ENCODE measurements at places on chromosomes 7 and 10.

- no peaks in the 10 kb centered on the region for H3K4me1 ChIP-seq
- no peak overlapping the region for H3K27ac ChIP-seq
- no peaks in the 10 kb centered on the region for H3K27me3 ChIP-seq
- DNase-seq: no peak
These were observed 45.5 kb upstream of the PRSS1 start for GRCh38 chr7:142703655-142704305.

GRCh38 chr7:151135866-151136843 lies 31.3 kb downstream of the GBX1 start:
- H3K27ac ChIP-seq: no peak overlapping the region
- no peaks in the 10 kb centered on the region for H3K4me1 ChIP-seq
- no peak for DNase-seq
- no peaks in the 10 kb centered on the region for H3K27me3 ChIP-seq
- H3K4me3 ChIP-seq: no peak overlapping the region

GRCh38 chr7:49937608-49938007 lies 155.4 kb downstream of the ZPBP start:
- no peak overlapping the region for H3K27ac ChIP-seq
- no peaks in the 10 kb centered on the region for H3K27me3 ChIP-seq

DNA sequence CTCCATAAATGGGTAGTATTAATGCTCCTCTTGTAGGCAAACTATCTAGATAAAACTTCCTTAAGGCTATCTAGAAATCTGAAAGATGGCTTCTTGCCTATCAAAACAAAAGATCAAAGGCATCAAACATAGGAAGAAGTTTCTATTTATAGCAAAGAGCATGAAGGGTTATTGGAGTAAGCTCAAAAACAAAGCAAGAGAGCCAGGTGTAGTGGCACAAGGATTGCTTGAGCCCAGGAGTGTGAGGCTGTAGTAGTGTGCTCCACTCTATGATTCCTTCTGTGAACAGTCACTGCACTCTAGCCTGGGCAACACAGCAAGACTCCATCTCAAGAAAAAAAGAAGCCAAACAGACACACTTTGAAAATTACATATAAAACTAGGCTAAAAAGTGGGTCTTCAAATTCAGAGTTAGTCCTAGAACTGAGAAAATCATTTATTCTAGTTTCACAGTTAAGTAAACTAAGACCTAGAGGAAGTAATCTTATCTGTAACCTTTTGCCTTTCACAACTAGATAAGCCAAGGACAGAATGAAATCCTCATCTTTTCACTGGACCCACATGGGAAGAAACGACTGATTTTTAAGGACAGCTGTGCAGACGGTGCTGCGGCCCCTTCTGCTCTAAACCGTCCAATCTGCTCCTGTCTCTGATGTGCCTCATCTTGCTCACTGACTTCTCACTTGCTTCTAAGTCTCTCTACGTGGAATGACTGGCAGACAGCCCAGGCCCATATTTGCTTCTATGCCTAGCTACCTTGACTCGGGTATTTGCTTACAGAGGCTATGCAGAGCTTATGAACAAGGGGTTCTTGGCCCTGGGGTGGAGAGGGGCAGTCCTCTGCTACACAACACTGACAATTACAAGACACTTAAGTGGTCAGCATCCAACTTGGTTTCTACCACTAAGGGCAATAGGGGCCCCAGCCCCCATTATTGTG lies 50.0 kb downstream of the ESYT2 start:
- H3K27me3 ChIP-seq: no peaks in the 10 kb centered on the region
- H3K4me3 ChIP-seq: no peak overlapping the region
- no peaks in the 10 kb centered on the region for H3K36me3 ChIP-seq
- H3K27ac ChIP-seq: no peak overlapping the region
- H3K4me1 ChIP-seq: no peaks in the 10 kb centered on the region
- no peak for DNase-seq

GRCh38 chr7:80999771-81000170 lies 80.9 kb upstream of the SEMA3C start:
- DNase-seq: no peak
- H3K4me1 ChIP-seq: no peaks in the 10 kb centered on the region
- H3K27ac ChIP-seq: no peak overlapping the region
- H3K36me3 ChIP-seq: no peaks in the 10 kb centered on the region
- no peak overlapping the region for H3K4me3 ChIP-seq
- H3K27me3 ChIP-seq: no peaks in the 10 kb centered on the region

DNA sequence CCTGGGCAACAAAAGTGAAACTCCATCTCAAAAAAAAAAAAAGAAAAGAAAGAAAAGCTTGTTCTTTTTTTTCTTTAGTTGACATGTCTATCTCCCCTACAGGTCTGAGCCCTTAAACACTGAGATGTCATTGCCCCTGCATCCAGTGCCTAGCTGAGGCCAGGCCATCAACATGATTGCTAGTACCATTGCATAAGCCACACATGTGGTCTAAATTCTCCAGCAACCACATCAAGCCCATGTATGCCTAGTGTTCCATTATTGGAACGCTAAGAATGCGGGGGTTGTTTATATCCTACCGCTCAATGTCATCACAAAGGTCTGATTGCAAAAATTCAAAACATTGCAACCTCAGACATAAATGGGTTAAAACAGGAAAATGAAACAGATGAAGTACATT lies 62.7 kb downstream of the NPTX2 start:
- no peak overlapping the region for H3K4me3 ChIP-seq
- no peaks in the 10 kb centered on the region for H3K4me1 ChIP-seq
- no peaks in the 10 kb centered on the region for H3K36me3 ChIP-seq

DNA sequence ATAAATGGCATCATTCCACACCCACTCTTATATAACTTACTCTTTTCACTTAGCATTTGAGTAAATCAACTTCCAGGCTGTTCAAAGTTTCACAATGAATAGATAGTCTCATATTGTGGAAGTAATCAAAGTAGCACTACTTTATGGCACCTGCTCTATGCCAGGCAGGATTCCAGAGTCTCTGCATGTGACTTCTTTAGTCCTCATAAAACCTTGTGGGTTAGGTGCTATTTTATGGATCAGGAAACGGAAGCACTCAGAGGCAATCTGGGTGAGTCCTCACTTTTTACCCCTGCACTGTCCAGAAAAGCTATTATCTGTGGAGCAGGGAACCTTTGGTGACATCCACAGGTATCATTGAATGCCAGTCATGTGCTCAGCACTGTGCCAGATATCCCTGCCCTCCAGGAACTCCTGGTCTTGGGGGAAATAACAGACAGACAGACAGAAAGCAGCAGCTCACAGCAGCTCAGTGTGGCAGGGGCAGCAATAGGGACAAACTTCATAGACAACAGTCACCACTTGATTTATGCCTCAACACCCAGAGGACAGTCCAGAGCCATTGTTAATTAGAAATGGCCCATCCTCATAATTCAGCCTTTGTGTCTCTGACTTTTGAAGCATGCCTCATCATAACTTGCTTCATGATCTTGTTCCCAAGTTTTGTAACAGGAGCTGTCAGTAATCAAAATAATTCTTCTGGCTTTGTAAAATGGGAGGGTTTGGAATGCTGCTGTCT lies 160.6 kb downstream of the SEC23IP start:
- no peaks in the 10 kb centered on the region for H3K4me1 ChIP-seq
- no peak overlapping the region for H3K27ac ChIP-seq
- no peaks in the 10 kb centered on the region for H3K36me3 ChIP-seq
- H3K27me3 ChIP-seq: no peaks in the 10 kb centered on the region
- DNase-seq: no peak
- no peak overlapping the region for H3K4me3 ChIP-seq

All from Panc1 (cell line).